ENCODE measurements at places on chromosomes 12 and 14. TPM values are rescaled to one million over a fixed set of nuclear protein-coding genes. Genes with fewer than 3 reads are reported as not detected.

- no peak for DNase-seq
Measured at GRCh38 chr12:193261-193660, 20.7 kb downstream of the SLC6A12 start.

DNA sequence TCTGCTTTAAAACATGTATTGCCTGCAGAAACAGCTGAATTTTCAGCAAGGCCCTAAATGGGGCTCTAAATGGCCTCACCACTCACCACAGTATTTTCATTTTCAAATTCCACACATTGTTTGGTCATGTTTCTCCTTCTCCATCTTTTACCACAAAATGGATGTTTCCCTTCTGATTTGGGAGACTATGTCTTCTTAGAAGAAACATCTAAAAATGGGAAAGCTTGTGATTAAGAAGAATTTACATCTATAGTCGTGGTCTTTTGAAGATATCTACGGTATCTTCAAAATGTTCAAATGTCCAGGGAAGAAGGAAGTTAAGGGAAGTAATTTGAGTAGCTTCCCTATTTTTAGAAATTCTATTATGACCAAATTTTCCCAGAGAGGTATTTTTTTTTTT is 20.7 kb upstream of the TUBA1C start:
- DNase-seq = no peak

DNA sequence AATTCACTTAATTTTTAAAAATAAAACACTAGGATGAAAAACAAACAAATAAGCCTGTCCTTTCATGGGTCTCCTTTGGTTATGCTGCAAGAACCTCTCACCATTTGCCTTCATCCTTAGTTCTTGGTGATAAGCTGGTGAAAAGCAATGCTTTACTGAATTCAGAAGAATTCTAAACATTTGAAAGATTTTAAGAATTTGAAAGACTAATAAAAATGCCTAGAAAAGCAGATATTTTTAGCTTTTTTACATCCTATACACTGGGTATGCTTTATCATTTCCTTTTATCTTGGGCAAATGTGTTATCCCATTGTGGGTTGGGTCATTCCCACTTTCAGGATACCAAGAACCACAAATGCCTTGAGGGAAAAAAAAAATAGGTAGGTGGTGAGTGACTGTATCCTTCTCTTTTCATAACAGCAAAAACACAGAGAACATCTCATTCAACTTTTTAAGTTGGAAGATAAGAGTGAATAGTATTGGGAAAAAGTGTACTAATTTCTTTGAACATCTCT is 197.1 kb upstream of the ABCD2 start:
- no peak for DNase-seq

Gene TAS2R9
- not detected for polyA plus RNA-seq
